Dorsolateral prefrontal cortex (tissue), 122 donors: ENCODE measurements at places on chromosomes 11 and 22. TPM values are rescaled to one million over a fixed set of nuclear protein-coding genes. Genes with fewer than 3 reads are reported as not detected.
A peak's percentile ranks its signal among the peaks of the same experiment; 100 is the strongest.

Gene C11orf91
- not detected for total RNA-seq

Gene CHST1
- 110 TPM for total RNA-seq

Gene SESN3
- 106 TPM for total RNA-seq

Gene ATG13
- 199 TPM for total RNA-seq

DNA sequence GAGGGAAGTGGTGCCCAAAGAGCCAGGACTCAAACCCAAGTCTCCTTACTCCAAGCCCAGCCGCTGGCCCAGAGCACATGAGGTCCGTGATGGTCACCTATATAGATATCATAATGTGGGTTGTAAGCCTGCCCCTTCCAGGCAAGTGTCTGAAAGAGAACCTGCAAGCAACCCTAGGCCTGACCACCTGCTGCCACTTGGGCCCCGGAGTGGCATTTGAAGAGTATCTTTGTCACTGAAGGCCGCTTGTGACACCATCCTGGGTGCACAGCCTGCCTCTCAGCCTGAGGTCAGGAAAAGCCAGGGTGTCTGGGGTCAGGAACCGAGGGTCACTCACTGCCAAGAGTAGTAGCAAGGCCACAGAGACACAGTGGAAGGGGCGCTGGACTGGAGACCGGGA, 32.4 kb downstream of the OTOG start:
- DNase-seq = no peak

DNA sequence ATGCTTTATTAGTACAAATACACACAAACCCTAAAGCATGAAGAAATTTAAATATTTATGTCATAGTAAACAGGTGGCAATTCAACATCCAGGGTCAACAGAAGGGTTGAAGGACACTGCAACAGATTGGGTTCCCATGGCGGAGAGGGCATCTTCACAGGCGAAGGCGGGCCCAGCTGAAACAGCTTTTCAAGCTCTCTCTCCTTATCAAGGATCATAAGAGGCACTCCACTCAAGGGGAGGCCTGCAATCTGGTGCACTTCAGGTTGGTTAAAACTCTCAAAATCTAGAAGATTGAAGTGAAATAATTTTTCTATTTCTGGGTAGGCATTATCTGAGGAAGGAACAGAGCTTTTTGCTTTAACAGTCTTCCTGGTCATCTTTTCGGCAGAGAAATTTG, 16.8 kb upstream of the SLC22A8 start:
- DNase-seq = no peak

- DNase-seq = no peak
These were observed 2.0 kb downstream of the SIPA1 start for GRCh38 chr11:65639623-65640482.

GRCh38 chr11:2399488-2400068, 972 bp upstream of the TSSC4 start:
- DNase-seq = no peak

- no peak for DNase-seq
These were observed 29.1 kb upstream of the LMO2 start for GRCh38 chr11:33920838-33921613.

DNA sequence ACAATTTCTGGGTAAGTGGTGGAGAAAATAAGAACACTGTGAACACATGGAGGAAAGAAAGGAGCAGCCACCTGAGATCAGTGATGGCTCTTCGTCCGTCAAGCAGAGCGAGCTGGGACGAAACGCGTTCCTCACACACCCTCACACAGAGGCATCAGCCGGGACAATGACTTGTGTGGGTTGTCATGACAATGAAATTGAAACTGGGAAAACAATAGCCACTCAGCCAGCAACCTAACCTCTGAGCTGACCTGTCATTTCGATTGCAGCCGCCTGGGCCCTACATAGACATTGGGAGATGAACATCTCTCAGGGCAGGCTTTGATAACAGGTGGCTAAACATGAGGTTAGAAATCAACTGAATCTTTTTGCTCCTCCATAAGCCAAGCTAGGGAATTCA, 51.3 kb downstream of the TRIM29 start:
- no peak for DNase-seq

GRCh38 chr11:46270684-46271083, 6.8 kb upstream of the CREB3L1 start:
- DNase-seq = no peak

GRCh38 chr11:62601122-62601371, 618 bp downstream of the MTA2 start:
- DNase-seq = peak; percentile 34

DNA sequence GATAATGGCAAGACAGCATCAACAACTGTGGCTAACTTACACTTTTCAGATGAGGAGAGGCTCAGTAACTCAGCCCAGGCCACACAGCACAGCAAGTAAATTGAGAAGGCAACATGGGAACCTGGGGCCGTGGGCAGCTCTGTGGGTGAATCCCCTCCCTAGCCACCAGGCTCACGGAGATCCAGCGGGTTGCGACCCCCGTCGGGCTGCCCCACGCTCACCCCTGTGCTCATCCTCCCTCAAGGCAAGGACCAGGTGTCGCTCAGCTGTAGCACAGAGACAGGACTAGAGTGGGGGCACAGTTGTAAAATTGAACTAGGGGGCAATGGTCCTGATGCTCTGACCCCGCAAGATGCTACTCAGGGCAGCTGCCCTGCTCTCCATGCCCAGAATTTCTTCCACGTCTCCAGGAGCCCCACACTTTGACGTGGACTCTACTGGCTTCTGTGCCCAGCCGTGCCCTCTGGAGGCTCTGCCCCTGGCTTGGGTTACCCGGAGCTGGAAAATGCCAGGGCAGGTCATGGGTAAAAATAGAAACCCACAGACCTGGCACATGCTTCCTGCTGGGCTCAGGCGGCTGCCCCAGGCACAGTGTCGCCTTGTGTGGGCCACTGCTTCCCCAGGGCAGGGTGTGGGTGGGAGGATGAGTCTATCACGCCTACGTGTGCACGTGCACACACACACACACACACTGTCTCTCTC, 9.0 kb downstream of the TUBA8 start:
- DNase-seq = no peak

- no peak for DNase-seq
These were observed 147.4 kb downstream of the BBOX1 start for GRCh38 chr11:27187848-27188621.

- DNase-seq = no peak
These were observed 39.7 kb downstream of the MRGPRX2 start for GRCh38 chr11:19020831-19021230.

DNA sequence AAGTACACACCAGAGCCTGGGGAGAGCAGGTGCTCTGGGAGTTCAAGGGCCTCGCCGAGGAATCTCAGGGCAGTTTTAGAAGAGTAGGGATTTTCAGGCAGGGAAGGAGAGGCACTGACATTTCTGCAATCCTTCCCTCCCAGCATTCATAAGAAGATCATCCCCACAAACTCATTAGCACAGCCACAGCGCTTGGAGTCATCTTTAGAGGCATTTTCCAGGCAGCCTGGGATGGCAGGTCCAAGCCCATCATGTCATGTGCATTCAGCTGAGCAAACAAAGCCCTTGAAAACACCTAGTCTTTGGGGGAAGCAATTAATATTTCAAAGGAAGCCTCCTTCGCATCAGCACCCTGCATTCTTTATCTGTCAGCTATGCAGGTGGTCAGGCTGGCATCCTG, 43.8 kb downstream of the MAP6 start:
- DNase-seq = no peak

- no peak for DNase-seq
These were observed 651 bp upstream of the C11orf42 start for GRCh38 chr11:6204706-6205105.

DNA sequence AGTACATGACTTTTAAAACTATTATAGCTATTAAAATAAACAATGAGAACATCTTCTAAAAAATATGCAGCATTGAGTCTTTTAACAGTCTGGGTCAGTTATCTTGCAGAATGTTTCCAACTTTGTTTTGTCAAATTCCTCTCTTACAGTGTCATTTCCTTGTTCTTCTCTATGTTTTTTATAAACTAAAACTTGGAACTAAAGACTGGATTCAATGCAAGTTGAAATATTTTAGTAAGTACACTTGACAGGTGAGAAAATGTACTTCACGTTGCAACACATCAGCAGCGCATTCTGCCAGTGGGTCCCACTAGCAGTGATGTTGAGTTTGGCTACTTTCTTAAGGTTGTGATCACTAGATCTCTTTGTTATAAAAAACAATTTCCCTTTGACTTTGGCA, 1407.6 kb upstream of the RAG2 start:
- no peak for DNase-seq
